ENCODE measurements at places on chromosomes 16 and 17. TPM values are rescaled to one million over a fixed set of nuclear protein-coding genes. Genes with fewer than 3 reads are reported as not detected.

Gene PIK3R5
- 4.7 TPM for total RNA-seq

Gene XAF1
- 4.2 TPM for total RNA-seq

Gene CPHXL2
- not detected for total RNA-seq

DNA sequence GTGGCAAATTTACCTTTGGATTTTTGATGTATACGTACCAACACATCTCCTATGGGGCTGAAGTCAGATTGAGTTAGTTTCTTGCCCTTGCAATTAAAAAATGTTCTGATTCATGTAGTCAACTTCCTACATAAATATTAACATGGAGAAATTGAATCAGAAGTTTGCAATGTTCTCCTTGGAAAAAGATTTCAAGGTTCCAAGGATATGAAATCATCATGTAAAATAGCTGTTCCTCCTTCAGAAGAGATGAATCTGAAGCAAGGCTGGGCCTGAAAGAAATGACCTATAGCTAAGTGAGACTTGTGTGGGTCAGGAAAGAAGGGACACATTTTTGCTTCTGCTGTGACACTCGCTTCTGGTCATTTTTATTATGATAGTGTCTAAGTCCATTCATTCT, 131.7 kb downstream of the RGS9 start:
- H3K27me3 ChIP-seq: no peaks in the 10 kb centered on the region
- H3K27ac ChIP-seq: no peak overlapping the region
- no peak for DNase-seq

Gene CDK3
- 4.9 TPM for total RNA-seq

DNA sequence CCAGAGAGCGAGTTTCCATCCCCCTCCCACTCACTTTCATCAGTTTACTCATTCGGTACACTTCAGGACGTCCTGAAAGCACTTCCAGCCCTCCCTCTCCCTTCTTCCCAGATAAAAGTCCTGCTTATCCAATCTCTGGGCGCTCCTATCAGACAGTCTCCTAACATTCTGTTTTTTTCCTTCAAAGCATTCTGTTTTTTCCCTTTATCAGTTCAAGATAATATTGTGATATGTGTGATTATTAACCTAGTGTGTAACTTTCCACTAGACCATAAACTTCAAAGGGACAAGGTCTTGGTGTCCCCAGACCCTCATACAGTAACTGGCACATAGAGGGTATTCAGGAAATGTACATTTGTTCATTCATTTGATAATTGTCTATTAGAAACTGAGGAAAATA, 24.4 kb upstream of the C16orf87 start:
- peak overlapping the region; percentile 6 for H3K27ac ChIP-seq
- H3K36me3 ChIP-seq: no peaks in the 10 kb centered on the region
- DNase-seq: no peak
- H3K27me3 ChIP-seq: no peaks in the 10 kb centered on the region
- no peak overlapping the region for H3K4me3 ChIP-seq

Gene KCTD5
- 6.2 TPM for total RNA-seq

DNA sequence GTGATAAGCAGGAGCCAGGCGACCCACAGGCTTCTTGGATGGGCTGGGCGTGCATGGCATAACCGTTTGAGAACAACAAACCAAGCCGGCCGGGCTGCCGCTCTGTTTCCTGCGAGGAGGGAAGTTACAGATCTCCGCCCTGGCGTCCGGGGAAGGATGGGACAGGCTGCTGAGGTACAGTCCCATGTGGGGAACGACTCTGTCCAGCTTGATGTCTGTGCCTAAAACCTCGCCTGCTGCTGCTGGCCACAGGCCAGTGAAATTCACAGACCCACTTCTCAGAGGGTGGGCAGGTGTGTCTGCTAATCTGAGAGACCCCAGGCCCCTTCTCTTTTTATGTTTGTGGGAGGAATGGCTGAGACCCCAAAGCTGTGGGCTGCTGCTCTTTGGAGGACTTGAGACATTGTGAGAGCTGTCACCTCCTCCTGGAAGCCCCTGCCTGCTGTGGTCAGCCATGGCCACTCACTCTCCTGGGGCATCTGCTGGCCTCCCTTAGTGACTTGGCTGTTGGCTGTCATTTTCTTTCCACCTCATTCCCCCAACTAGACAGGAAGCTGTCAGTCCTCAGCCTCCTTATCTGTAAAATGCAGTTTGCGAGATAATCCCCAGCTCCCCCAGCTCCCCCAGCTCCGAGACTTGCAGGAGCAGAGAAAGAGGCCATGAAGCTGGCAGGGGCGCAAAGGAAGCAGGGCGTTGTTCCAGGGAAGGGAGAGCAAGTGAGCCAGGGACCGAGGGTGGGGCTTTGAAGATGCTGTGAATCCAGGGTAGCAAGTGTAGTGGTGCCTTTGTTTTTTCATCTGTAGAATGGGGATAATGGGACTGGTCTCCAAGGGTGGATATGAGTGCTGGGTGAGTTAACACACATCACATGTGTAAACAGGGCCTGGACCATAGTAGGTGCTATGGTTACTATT, 51.0 kb downstream of the CMIP start:
- peak overlapping the region; percentile 87 for H3K27ac ChIP-seq
- H3K4me3 ChIP-seq: no peak overlapping the region
- H3K4me1 ChIP-seq: peaks cover 61% of the 10 kb centered on the region
- H3K36me3 ChIP-seq: no peaks in the 10 kb centered on the region
- DNase-seq: peak; percentile 38
- no peaks in the 10 kb centered on the region for H3K27me3 ChIP-seq

GRCh38 chr17:31560616-31561235, 169.3 kb downstream of the RAB11FIP4 start:
- no peak for DNase-seq
- H3K4me3 ChIP-seq: no peak overlapping the region
- H3K36me3 ChIP-seq: no peaks in the 10 kb centered on the region
- no peaks in the 10 kb centered on the region for H3K27me3 ChIP-seq

Gene SPATA32
- total RNA-seq: not detected

Data from body of pancreas (tissue), 4 donors.